Pericardium fibroblast (primary cell): ENCODE measurements at places on chromosomes 7 and 10. TPM values are rescaled to one million over a fixed set of nuclear protein-coding genes. Genes with fewer than 3 reads are reported as not detected.

HOGA1 gene
- total RNA-seq: 0.17 and 0.58 TPM in 2 replicates

SLC16A9 gene
- 0.93 and 1.8 TPM in 2 replicates for total RNA-seq

SFTPD gene
- total RNA-seq: not detected in 2 replicates

MYOZ1 gene
- not detected in 2 replicates for total RNA-seq

NKX1-2 gene
- total RNA-seq: not detected in 2 replicates

HOXA7 gene
- 0.26 and 0.58 TPM in 2 replicates for total RNA-seq

VSIR gene
- total RNA-seq: 28.3 and 82.9 TPM in 2 replicates

SPDYE2B gene
- not detected in 2 replicates for total RNA-seq

TMEM229A gene
- total RNA-seq: 0.26 and 1.9 TPM in 2 replicates

OR13A1 gene
- not detected in 2 replicates for total RNA-seq

FXYD4 gene
- not detected in 2 replicates for total RNA-seq

SPDYE2 gene
- total RNA-seq: not detected in 2 replicates

NPC1L1 gene
- not detected in 2 replicates for total RNA-seq

USP6NL gene
- total RNA-seq: 6.1 and 10.2 TPM in 2 replicates

NRBF2 gene
- 20.5 and 23.9 TPM in 2 replicates for total RNA-seq

SLC16A12 gene
- total RNA-seq: 3.6 and 16.1 TPM in 2 replicates

GSTK1 gene
- total RNA-seq: 108 and 156 TPM in 2 replicates

ABI1 gene
- 33.8 and 36.4 TPM in 2 replicates for total RNA-seq

C10orf71 gene
- not detected in 2 replicates for total RNA-seq

PAX4 gene
- not detected in 2 replicates for total RNA-seq

GPR15LG gene
- not detected in 2 replicates for total RNA-seq

ERVW-1 gene
- total RNA-seq: not detected in 2 replicates

FAM221A gene
- total RNA-seq: 0.82 and 1.4 TPM in 2 replicates

NRF1 gene
- 3.3 and 7.3 TPM in 2 replicates for total RNA-seq

RADIL gene
- total RNA-seq: 1.3 and 10.2 TPM in 2 replicates

ZNF467 gene
- 9.3 and 14.0 TPM in 2 replicates for total RNA-seq

CYP51A1 gene
- total RNA-seq: 129 and 166 TPM in 2 replicates

TMEM139 gene
- total RNA-seq: not detected in 2 replicates

OR2A5 gene
- not detected in 2 replicates for total RNA-seq

AEBP1 gene
- total RNA-seq: 74.7 and 104 TPM in 2 replicates

MBLAC1 gene
- total RNA-seq: 3.1 and 3.2 TPM in 2 replicates

CDHR1 gene
- total RNA-seq: 0.26 and 0.35 TPM in 2 replicates
